Stimulated activated CD4-positive, alpha-beta T cell treated with anti-CD3 and anti-CD28 coated beads, Interleukin-4, amount 100 ng/mL, for 24 hours (primary cell): ENCODE measurements at places on chromosomes 5 and 9.

GRCh38 chr5:67195406-67196275, 958 bp downstream of the CD180 start:
- DNase-seq, result no peak

DNA sequence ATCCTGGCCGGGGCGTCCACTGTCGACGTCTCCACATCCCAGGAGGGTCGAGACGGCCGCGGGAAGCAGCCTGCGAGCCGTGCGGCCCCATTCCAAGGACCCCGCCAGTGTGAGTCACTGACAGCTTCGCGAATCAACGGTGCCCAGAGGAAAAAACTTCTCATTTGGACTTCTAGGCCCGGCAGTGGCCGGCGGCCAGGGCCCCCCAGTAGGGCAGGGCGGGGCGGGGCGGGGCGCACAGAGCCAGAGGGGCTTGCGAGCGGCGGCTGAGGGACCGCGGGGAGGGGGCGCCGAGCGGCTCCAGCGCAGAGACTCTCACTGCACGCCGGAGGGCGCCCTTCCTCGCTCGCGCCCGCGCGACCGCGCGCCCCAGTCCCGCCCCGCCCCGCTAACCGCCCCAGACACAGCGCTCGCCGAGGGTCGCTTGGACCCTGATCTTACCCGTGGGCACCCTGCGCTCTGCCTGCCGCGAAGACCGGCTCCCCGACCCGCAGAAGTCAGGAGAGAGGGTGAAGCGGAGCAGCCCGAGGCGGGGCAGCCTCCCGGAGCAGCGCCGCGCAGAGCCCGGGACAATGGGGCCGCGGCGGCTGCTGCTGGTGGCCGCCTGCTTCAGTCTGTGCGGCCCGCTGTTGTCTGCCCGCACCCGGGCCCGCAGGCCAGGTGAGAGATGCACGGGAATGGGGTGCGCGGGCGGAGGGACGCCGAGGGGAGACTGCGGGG, at the start of gene F2R:
Gene F2R, plus strand, starts transcription at position 391 of the 720 bp plus-strand sequence. Its CDS starts 182 bp downstream, at position 573.
- peak; percentile 37 for DNase-seq

- DNase-seq, result no peak
These were observed 361.9 kb downstream of the MAT2B start for GRCh38 chr5:163867324-163867723.

- DNase-seq, result no peak
These were observed 31.2 kb upstream of the SLC25A51 start for GRCh38 chr9:37935096-37935495.

GRCh38 chr5:123718238-123718637, 206.3 kb downstream of the CSNK1G3 start:
- no peak for DNase-seq

- DNase-seq, result no peak
These were observed 111.5 kb downstream of the IZUMO3 start for GRCh38 chr9:24434183-24434582.

DNA sequence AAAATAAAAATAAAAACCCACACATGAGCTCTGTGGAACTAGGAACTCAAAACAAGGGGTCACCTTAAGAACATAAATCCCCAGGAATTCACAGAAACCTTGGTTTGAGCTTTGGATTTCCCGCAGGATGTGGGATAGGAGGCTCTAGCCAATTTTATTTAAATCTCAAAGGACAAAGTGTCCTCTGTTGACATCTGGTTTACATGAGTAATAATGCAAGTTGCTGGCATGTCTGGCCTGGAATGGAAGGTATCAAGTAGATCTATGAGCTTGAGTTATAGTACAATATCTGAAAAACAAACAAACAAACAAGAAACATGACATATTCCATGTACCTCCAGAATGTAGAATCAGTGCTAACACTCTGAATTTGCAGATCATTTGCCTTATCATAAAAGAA, 94.2 kb upstream of the SLIT3 start:
- no peak for DNase-seq

- DNase-seq, result peak; percentile 83
These were observed 11.3 kb upstream of the DIPK1B start for GRCh38 chr9:136700959-136701667.

DNA sequence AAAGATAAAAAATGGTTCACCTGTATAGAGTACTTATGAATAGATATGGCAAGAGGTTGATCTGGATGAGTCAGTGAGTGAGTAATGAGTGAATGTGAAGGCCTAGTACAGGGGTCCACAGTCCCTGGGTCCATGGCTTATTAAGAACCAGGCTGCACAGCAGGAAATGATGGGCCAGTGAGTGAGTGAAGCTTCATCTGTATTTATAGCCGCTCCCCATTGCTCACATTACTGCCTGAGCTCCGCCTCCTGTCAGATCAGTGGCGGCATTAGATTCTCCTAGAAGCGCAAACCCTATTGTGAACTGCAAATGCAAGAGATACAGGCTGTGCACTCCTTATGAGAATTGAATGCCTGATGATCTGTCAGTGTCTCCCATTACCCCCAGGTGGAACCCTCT, 307.7 kb upstream of the ZNF608 start:
- no peak for DNase-seq

GRCh38 chr5:133830911-133831310, 137.5 kb downstream of the C5orf15 start:
- DNase-seq, result no peak

DNA sequence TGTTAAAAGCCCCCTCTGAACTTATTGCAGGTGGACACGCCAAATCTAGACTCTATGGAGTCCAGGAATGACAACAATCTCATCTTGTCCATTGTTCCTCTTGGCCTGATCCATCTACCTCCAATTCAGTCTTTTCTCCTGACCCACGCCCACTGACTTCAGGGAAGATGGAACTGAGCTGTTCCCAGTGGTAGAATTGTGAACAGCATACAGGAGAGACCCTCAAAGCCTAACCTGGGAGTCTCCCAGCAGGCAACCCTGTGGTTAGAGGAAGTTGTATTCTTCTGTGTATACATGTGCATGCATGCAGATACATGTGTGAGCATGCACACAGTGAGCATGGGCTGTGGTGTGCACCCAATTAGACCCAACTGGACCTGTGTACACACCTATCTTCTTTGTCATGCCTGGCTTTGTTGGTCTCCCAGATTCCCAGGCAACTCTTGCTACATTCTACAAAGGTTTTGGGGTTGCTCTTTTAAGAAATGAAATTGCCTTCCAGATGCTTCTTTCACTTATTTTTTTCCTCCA, 286.0 kb downstream of the ZSWIM6 start:
- no peak for DNase-seq
